Astrocyte of the spinal cord (primary cell): ENCODE measurements at places on chromosomes 3 and 15.
A peak's percentile ranks its signal among the peaks of the same experiment; 100 is the strongest.

GRCh38 chr3:138875754-138876664 lies 41.3 kb upstream of the PIK3CB start:
- no peak for DNase-seq

DNA sequence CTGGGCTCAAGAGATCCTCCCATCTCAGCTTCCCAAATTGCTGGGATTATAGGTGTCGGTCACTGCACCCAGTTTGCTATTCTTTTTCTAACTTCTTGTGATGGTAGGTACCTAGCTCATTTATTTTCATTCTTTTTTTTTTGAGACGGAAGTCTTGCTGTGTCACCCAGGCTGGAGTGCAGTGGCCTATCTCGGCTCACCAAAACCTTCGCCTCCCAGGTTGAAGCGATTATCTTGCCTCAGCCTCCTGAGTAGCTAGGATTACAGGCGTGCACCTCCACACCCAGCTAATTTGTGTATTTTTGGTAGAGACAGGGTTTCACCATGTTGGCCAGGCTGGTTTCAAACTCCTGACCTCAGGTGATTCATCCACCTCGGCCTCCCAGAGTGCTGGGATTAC lies 30.1 kb upstream of the RAD51 start:
- no peak for DNase-seq

DNA sequence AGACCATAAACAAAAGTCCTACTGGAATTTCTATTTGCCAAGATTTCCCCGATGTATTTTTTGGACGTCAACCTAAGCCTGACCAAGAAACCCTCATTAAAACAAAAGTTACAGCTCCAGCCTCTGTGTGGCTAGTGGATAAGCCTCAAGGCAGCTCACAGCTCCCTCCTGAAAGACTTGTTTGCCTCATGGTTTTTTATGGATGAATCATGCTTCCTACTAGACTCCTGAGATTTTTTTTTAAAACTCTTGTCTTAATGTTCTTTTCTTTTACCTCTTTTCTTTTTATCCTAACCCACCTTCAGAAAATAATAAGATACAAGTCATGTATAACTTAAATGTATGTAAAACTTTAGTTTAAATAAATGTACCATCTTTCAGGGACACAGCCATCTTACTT lies 52.4 kb downstream of the SUCNR1 start:
- DNase-seq: peak; percentile 88

- DNase-seq: no peak
Observed at GRCh38 chr15:76293361-76293760, 17.9 kb downstream of the ETFA start.

DNA sequence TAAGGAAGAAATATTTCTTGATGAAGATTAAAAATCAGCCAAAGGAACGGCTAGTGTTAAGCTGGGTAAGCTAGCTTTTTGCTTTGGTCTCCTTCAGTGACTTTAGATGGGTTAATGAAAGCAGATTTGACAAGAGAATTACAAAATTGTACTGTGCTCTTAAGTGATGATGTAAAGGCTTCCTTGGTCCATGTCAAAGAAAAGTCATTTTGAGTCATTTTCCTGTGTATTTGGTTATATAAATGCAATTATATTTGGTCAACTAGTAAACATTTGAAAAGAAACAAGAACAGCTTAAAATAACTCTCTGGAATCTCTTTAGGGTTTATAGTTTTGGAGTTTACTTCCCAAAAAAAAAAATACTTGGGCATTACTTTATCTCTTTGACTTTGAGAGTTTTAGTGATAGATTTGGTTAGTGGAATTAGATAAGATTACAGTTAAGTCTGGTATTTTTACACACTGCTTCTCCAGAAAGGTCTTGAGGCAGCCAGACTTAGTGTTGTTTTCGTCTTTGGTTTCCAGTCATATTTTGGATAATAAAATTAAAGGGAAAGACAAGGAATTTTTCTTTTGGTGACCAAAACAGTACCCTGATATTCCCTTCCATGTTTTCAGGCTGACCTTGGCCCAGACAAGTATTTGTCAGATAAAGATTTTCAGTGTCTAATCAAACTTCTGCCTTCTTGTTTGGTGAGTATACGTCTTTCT lies 42.3 kb downstream of the PDHB start:
- DNase-seq: no peak

GRCh38 chr3:129050556-129051295 lies 9.9 kb upstream of the GP9 start:
- DNase-seq: no peak

DNA sequence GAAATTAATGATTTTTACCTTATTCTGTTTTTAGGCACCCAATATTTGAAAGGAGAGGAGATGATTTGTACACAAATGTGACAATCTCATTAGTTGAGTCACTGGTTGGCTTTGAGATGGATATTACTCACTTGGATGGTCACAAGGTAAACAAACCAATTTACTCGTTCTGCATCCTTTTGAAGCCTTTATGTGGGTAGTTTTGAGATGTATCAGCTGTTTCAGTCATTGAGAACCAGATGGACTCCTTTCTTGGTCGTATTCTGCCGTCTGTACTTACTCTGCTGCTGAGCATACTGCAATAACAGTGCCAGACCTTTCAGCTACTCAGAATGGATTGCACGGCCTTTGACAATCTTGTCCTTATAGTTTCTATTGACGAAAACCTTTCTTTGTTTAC lies 13.3 kb downstream of the DNAJB11 start:
- DNase-seq: peak; percentile 22

- no peak for DNase-seq
Observed at GRCh38 chr15:32778391-32779176, 60.8 kb downstream of the GREM1 start.

GRCh38 chr3:48739955-48740823 lies 23.2 kb upstream of the IP6K2 start:
- peak; percentile 63 for DNase-seq

GRCh38 chr3:171824116-171824515 lies 13.8 kb upstream of the PLD1 start:
- no peak for DNase-seq

- no peak for DNase-seq
Observed at GRCh38 chr3:192068464-192069254, 607.7 kb downstream of the PYDC2 start.

- peak; percentile 18 for DNase-seq
Observed at GRCh38 chr3:124272605-124273151, 280.8 kb upstream of the ROPN1 start.

- peak; percentile 73 for DNase-seq
Observed at GRCh38 chr3:71657831-71658530, 67.2 kb downstream of the EIF4E3 start.

GRCh38 chr3:178623666-178624255 lies 87.5 kb downstream of the KCNMB2 start:
- DNase-seq: peak; percentile 14

DNA sequence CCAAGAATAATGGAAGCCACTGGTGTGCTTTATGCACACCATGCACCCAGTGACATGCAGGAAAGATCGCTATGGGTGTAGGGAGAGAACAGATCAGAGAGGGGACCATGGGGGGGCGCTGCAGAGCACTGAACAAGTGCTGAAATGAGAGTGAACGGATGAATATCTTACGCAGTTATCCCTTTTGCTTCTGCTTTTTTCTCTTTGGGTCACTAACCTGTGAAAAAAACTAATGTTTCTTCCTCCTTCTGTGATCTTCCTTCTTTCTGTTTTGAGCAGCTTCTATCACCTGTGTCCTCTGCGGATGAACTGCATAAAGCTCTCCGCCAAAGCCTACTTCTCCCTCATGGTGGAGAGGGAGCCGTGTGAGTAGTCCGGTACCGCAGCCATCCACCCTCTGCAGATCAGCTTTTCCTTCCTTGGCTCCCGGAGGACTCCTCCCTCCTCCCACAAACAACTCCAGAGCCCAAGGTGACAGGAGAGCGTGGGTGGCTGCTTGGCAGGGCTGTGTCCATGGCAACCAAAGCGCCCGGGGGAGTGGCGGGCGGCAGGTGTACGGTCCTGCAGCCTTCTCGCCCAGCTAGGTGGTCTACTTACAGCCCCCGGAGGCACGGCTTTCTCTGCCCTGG lies 106.2 kb downstream of the DGKG start:
- DNase-seq: no peak

DNA sequence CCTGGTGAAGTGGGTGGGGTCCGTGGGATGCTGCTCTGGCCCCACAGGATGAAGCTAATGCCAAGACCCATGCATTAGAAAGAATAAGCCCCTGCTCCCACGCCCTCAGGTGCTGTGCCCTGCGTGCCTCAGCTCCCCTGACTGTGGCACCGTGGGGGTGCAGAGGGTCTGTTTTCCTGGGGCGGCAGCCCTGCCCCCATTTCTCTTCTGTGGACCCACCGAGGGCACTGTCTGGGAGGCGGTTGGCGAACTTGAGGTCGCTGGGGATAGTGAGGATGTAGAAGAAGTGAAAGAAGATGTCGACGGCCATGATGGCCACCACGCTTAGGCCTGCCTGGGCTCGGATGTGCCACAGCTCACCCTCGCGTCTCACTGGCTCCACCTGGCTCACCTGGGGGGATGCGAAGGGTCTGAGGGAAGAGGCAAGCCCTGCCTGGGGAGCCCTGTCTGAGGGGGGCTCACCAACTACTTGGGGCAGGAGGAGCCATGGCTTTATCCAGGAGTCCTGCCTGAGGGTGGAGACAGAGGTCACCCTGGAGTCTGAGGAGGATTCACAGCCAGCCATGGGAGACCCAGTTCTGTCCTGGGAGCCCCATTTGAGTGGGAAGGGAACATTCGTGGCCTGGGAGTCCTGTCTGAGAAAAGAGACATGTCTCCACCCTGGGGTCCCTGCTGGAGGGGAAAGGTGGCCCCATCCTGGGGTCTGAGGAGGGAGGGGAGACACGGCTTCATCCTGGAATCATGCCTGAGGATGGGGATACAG lies 5.1 kb downstream of the HHATL start:
- DNase-seq: no peak

DNA sequence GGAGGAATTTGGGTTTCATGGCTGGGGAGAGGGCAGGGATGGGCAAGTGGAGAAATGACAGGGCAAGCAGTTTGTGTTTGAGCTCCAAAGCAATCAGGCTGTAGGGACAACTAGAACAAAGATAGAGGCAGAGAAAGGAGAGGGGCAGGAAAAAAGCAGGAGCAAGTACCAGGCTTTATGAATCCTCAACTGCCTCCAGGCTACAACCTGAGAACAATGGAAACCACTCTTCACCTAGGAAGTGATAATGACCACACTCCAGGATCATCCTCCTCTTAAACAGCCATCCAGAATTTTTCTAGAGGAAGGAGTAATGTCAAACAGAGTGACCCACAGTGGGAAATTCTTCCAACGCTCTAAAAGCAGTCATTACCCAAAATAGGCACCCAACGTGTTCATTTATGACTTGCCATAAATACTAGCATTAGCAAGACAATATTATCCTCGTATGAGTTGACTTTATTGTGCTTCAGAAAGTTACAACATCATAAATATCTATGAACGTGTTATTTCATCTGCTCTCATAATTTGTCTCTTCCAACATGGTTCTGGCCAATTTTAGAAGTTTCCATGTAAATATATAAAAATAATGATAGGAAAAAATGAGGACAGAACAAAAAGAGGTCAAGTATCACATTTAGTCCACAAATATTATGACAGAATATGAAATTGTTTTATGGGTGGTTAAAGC lies 50.5 kb downstream of the TNFAIP8L3 start:
- no peak for DNase-seq

GRCh38 chr3:114587986-114588385 lies 294.2 kb downstream of the TIGIT start:
- DNase-seq: no peak
